ENCODE measurements at places on chromosomes 1 and 21.

- DNase-seq: peak; percentile 90
Measured at GRCh38 chr21:44337941-44338895, 972 bp downstream of the CFAP410 start.

DNA sequence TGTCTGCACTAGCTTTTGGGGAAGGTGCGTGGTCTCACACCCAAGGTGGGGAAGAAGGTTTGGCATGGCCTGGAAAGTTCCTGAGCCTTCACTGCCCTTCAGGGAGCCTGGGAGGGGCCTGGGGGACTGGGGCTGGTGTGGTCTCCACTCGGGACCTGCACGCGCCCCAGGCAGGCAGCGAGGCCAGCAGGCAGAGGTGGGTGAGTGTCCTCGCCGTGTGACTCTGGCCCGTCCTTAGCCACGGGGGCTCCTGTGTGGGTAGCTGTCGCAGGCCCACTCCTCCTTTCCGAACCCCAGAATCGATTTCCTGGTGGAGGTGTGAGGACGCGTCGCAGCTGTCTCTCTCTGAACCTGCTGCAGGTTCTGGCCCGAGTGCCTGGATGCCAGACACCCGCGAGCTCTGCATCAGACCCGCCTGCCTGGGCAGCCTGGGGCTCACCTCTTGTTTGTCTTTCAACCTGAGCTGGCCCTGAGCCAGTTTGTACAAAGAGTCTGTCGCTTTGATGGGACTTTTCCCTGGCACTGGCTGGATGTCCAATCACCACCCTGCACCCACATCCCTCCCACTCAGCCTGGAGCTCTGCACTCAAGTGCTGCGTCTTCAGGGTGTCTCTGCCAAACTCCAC, 36.0 kb upstream of the SLC19A1 start:
- DNase-seq: peak; percentile 87

GRCh38 chr1:82141390-82141789, 340.7 kb downstream of the ADGRL2 start:
- peak; percentile 22 for DNase-seq

DNA sequence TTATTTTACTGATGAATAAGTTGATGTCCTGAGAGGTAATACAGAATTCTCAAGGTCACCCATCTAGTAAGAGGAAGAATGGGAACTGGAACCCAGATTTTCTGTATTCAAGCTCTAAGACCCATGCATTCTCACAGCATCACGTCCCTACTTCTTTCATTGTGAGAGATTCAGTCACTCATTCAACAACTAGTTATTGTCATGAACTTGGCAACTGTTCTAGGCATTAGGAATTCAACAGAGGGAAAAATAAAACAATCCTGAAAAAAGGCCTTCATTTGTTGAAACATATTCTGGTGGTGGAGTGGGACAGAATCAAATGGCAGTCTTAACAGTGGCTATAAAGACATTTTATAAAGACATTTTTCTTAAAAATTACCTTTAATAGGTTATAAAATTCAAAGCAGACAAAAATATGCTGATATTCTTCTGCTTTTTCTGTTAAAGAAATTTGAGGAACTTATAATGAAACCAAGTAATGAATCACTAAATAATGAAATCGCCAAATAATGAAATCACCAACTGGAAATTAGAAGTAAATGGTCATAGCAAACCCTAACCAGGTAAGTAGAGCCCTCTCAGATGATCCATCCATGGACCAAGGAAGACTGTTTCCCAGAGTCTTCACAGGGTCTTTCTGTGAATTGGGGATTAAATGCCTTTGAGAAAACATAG, 136.5 kb upstream of the DPYD start:
- no peak for DNase-seq

DNA sequence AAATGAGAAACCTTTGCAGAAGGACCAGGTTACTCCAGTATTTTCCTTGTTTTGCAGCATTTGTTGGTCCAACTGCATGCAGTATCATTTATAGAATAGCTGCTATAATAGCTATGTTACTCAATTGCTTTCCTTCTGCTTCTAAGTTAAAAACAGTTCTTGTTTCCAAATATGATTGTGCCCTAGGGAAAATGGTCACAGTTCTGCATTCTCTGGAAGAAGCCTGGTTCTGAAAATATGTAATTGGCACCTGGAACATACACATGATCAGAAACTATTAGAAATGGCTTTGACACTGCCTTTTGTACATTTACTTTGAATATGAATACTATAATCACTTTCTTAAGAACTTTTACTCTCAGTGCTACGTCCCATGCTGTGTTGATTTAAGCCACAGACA, 33.6 kb downstream of the HENMT1 start:
- DNase-seq: peak; percentile 35

- no peak for DNase-seq
Measured at GRCh38 chr1:36034692-36035091, 49.2 kb upstream of the TEKT2 start.

- peak; percentile 62 for DNase-seq
Measured at GRCh38 chr1:201361652-201362504, 15.6 kb downstream of the TNNT2 start.

DNA sequence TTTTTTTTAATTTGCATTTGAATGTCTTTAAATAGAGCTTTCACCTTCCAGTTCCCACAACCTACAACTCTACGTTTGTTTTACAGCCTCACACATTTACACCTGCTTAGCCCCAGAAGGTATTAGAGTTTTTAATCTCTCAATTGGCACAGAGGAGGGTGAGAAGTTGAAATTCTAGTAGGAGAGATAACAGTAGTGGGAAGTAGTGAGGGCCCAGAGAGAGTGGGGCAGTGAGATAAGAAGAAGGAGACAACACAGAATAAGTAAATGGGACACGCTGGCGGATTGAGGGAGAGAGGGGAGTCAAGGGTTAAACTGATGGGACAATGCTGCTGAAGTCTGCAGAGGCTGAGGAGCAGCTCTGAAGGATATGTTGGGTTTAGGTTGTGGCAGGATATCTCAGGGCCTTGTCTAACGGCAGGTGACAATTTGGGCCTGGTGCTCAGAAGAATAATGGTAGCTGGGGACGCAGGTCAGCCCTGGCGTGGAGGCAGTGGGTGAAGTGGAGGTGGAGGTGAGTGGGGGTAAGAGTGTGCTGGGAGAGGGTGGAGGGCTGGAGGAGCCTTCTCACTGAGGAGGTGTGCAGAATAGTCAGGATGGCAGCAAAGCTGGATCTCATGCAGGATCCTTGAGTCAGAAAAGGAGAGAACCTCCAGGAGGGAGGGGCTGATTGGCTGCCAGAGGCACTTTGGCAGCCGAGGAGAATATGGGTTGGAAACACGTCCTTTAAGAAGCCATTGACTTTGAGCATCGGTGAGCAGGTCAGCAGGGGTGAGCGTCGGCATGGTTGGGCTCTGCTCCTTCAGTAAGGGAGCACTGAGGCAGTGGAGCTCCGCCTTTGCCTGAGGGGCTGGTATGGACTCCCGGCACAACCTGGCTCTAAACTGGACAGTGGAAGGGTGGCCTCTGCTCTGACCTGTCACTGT, 72.9 kb downstream of the SYT6 start:
- DNase-seq: no peak

GRCh38 chr21:43312011-43312410, 114.9 kb downstream of the SIK1 start:
- DNase-seq: peak; percentile 78

DNA sequence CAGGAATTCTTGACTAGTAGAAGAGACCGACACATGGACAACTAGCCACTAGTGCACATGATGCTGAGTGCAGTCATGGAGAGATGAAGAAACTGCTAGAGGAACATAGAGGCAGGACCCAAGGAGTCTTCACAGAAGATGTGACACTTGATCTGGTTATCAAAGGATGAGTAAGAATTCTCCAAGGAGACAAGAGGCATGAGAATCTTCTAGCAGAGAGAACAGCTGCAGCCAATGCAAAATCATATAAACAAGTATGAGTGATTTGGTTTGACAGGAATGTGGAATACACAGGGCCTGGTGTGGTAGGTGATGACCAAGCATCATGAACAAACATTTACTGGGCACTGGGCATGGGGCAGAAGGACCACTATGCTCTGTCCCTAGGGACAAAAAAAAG, 140.9 kb upstream of the CTTNBP2NL start:
- DNase-seq: no peak

DNA sequence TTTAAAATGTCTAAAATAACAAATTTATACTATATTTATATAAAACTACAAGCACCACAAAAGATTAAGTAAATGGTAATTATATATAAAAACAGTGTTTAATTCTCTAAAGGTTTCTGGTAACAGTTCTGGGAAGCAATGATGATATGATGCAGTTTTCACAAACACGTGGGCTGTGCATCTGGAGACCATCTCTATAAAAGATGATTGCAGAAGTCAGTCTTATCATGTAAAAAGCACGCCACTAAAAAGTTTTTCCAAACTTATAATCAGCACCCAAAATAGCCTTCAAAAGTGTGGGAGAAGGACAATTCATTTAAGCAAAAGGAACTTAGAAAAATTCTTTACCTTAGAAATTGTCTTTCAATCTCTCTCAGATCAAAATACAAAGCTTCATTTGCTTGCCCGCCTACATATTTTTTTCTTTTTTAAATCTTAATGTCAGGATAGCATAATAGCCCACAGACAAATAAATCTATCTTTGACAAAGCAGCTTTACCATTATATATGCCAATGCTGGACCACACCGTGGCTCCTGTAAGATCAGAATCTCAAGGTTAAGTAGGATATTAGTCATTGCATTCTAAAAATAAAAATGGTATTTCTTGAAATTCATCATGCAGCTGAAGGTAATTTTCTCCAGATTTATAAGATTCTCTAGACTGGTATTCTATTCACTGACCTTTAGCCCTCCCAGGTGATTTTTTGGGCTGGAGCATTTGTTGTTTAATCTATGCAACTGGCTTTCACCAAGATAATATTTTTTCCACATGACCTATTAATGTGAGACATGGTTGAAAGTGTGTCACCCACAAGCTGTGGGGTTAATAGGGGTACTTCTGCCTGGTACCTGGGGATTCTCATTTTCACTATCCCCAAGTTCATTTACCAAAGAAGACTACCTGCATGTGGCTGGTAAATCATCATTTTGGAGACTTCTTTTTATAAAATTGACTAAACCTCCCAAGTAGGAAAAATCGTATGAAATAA, 189.6 kb upstream of the ST6GALNAC5 start:
- no peak for DNase-seq

DNA sequence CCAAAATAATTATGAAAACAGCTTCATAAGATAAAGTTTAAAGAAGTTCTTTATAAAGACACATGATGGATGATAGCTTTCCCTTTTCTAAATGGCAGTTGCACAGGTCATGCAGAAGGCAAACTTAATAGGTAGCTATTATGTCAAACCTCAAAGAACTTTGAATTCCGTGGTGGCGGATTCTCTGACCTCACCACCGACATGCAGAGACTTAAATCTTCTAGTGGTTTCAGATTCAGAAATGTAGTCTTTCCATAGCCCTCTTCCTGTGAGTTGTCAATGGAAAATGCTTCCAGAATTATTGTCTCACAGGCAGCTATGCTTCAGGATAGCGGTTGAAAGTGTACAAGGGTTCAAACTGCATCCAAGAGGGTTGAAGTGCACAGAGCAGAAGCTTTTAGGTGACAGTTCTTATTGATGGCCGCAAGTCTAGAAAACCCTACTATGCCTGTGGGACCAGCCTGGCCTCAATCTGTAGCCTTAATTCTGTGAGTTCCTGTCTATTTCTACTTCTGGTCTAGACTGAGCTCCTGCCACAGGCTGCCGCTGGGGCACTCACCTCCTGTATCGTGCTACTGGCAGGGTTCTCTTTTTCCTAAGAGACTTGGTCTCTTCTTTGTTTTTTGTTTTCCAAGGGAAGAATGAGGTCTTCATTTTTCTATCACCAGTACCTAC, 117.0 kb upstream of the ERRFI1 start:
- DNase-seq: peak; percentile 33

DNA sequence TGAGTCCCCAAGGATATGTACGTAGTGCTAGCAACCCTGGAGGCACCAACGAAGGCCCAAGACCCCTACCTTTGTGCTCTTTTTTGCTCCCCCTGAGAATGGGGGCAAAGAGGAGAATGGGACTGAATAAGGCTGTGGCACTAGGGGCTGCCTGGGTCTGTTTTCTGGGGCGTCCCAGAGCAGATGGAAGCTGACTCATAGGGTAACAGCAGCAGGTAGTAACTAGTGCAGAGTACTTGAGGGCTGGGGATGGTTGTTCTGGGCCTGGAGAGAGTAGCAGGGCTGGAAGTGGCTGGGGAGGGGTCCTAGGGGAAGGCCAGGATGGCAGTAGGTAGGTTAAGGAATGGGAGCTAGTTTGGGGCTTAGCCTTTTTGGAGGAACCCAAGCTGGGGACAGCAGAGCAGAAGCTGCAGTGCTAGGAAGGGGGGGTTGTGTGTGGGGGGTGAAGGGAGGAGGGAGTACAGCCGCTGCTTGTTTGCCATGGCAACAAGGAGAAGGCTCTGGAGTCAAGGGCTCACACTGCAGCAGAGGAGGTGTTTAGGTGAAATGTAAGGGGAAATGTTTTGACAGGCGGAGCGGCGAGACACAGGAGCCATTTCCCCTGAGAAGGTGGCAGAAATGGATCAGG, 1.8 kb downstream of the NCDN start:
- no peak for DNase-seq

DNA sequence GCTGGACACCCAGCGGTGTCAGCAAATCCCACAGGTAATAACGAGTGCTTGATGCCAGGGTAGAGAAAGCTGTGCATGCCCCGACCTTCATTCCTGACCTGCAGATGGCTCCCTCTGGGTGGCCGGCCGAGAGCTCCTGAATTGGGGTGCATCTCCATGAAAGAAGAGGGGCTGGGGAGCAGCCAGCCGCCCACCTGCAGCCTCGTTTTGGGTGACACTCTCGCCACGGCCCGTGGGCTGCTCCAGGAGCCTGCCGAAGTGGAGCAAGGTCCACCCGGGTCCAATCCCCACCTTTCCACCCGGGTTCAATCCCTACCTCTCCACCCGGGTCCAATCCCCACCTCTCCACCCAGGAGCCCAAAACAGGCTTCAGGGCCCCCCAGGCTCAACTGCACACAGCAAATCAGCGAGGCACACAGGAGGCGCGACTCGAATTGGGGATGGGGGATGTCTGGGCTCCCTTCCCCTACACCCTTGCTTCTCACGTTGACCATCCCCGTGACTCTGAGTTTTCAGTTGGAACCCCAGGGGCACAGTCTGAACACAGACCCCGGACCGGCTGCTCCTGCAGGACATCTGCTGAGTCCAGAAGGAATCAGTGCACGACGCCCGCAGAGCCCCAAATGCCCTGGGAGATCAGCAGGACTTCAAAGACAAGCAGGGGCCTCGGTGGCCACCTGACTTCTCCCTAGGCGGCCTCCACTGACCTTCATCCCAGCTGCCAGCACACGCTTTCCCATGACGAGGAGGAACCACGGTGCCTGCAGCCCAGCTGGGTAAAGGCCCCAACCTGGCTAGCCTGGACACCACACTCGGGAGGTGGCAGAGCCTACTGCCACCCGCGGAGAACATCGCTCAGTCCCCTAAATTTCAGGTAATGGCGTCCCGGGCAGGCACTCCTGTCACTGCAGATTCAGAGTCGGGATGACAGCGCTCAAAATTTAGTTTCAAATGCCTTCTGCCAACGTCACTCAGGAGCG, 159.0 kb downstream of the NPHP4 start:
- DNase-seq: no peak

GRCh38 chr1:75373542-75374159, 237.3 kb downstream of the SLC44A5 start:
- peak; percentile 51 for DNase-seq

DNA sequence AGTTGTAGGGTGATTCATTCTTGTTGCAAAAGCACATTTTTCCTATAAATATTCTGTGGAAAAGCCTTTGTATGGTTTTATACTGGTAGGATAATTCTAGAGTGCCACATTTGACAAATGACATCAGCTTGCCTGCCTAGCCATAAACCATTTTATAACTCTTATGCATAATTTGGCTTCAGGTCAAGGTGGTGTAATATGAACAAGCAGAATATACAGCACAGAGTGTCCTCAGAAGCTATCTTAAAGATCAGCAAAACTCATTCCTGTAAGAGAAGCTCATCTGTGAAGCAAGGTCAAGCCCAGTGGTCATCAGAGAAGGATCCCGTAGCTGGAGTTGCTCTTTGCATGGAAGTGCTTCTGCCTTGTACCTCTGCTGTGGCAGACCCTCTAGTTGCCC, 24.0 kb upstream of the C1orf21 start:
- no peak for DNase-seq

Data from NCI-H69 (cell line).